Activated T-helper 2 cell treated with anti-CD3 and anti-CD28 coated beads, Interferon-gamma antibody, Interleukin-2, Interleukin-4, amounts not matched to agents 10 μg/mL and 5 μg/mL and 100 μg/mL, durations not matched to agents 14 hours and 24 hours and 36 hours (primary cell): ENCODE measurements at places on chromosomes 12 and 14.

DNA sequence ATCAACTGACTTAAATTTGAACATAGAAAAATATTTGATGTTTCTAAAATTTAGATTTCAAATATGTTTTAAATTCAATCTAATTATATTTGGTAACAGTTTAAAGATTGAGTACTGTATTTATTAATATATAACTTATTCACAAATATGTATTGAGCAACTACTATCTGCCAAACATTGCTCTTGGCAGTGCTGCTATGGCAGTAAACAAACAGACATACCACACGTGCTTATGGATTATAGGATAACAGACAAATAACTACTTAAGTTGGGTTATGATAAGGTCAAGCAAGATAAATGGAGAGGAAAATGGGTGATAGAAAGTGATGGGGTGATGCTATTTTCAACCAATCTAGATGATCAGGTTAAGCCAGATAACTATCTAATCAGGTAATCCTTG lies 538.1 kb downstream of the C12orf50 start:
- no peaks in the 10 kb centered on the region for H3K4me1 ChIP-seq
- no peaks in the 10 kb centered on the region for H3K27me3 ChIP-seq
- no peak for DNase-seq
- no peak overlapping the region for H3K27ac ChIP-seq

DNA sequence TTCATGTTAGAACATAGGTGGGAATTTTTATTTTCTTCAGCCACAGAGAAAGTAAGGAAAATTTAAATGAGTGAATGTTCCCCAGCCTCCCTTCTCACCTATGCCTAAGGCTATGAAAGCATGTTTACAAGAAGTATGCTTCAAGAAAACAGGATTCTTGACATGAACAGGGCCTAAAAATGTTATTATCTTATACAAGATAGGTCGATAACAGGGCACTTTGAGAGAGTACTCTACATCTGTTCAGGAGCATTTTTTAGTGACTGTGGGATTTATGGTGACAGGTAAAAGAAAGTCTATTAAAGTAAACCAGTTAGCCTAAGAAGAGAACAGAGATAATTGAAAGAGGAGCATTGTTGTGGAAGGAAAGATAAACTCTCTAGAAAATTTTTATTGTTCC lies 222.9 kb upstream of the DAAM1 start:
- no peak overlapping the region for H3K27ac ChIP-seq
- H3K27me3 ChIP-seq: no peaks in the 10 kb centered on the region
- H3K36me3 ChIP-seq: no peaks in the 10 kb centered on the region
- DNase-seq: no peak
- no peaks in the 10 kb centered on the region for H3K4me1 ChIP-seq
- no peak overlapping the region for H3K4me3 ChIP-seq

GRCh38 chr14:76261371-76261811 lies 109.7 kb downstream of the GPATCH2L start:
- H3K4me1 ChIP-seq: no peaks in the 10 kb centered on the region
- no peak overlapping the region for H3K4me3 ChIP-seq
- H3K27me3 ChIP-seq: no peaks in the 10 kb centered on the region

GRCh38 chr12:89825591-89826449 lies 117.2 kb upstream of the ATP2B1 start:
- H3K36me3 ChIP-seq: no peaks in the 10 kb centered on the region
- no peak overlapping the region for H3K27ac ChIP-seq

GRCh38 chr14:37253905-37254304 lies 56.2 kb downstream of the MIPOL1 start:
- H3K27ac ChIP-seq: no peak overlapping the region
- no peaks in the 10 kb centered on the region for H3K27me3 ChIP-seq
- H3K4me3 ChIP-seq: no peak overlapping the region
- DNase-seq: no peak
- H3K4me1 ChIP-seq: no peaks in the 10 kb centered on the region

GRCh38 chr12:46406352-46407027 lies 33.9 kb upstream of the SLC38A2 start:
- DNase-seq: no peak
- H3K27me3 ChIP-seq: no peaks in the 10 kb centered on the region
- H3K27ac ChIP-seq: no peak overlapping the region

- no peak for DNase-seq
- peaks cover 50% of the 10 kb centered on the region for H3K27me3 ChIP-seq
- peaks cover 26% of the 10 kb centered on the region for H3K4me1 ChIP-seq
Observed at GRCh38 chr12:122882908-122883558, 12.9 kb downstream of the VPS37B start.

DNA sequence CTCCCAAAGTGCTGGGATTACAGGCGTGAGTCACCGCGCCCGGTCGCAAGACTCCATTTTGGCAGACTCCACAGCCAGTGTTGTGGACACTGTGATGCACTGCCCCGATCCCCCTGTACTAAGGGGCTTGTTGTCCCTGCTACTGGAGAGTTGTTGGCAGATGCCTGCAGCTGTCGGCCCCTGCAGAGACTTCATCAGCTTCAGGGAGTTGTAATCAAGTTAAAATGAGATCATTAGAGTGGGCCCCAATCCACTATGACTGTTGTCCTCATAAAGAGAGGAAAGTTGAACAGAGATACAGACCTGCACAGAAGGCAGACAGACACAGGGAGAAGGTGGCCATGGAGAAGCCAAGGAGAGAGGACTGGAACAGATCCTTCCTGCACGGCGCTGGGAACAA lies 23.7 kb upstream of the TUBA1A start:
- H3K27me3 ChIP-seq: peaks cover 5% of the 10 kb centered on the region
- no peak for DNase-seq
- H3K4me1 ChIP-seq: no peaks in the 10 kb centered on the region
- no peak overlapping the region for H3K27ac ChIP-seq

DNA sequence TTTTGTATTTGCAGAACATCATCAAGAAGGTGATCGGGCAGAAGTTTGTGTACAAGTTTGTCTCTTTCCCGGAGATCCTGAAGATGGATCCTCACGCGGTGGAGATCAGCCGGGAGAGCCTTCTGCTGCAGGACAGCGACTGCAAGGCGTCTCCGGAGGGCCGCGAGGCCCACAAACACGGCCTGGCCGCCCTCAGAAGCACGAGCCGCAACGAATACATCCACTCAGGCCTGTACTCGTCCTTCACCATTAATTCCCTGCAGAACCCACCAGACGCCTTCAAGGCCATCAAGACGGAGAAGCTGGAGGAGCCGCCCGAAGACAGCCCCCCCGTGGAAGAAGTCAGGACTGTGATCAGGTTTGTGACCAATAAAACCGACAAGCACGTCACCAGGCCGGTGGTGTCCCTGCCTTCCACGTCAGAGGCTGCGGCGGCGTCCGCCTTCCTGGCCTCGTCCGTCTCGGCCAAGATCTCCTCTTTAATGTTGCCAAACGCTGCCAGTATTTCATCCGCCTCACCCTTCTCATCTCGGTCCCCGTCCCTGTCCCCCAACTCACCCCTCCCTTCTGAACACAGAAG lies 52.8 kb downstream of the ELK3 start:
- H3K36me3 ChIP-seq: peaks cover 62% of the 10 kb centered on the region
- DNase-seq: no peak
- peak overlapping the region; percentile 44 for H3K27ac ChIP-seq
- H3K4me3 ChIP-seq: no peak overlapping the region
- no peaks in the 10 kb centered on the region for H3K27me3 ChIP-seq

GRCh38 chr14:58677996-58678395 lies 40.2 kb downstream of the DACT1 start:
- H3K36me3 ChIP-seq: no peaks in the 10 kb centered on the region
- H3K27ac ChIP-seq: no peak overlapping the region
- no peaks in the 10 kb centered on the region for H3K27me3 ChIP-seq

DNA sequence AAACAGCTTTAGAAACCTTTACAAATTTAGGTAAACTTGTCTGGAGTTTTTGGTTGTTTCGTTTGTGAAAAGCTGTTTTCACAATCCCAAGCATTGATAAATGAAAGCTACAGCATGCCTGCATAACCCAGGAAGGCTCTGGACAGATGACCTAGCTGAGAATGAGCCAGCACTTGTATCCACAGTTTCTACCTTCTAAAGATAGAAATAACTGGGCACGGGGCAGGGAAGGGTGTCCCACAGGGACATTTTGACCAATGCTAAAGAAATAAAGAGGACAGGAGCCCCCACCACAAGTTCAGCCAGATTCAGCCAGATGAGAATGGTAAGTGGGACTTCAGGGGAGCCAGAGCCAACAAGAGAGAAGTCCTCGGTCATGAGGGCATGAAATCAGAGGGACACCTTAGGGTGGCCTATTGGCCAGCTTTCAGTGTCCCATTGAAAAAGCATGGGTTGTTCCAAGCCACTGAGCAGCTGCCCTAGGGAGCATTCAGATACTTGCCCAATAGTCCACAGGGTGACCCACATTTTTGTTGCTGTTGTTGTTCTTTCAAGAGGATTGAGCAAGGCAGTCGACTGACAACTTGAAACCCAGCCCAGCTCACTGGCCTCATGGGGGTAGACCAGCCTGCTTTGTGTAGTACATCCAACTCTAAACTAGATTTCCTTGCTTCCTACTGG lies 140.3 kb upstream of the NUDT4 start:
- H3K36me3 ChIP-seq: no peaks in the 10 kb centered on the region
- no peaks in the 10 kb centered on the region for H3K27me3 ChIP-seq
- H3K4me1 ChIP-seq: no peaks in the 10 kb centered on the region
- H3K4me3 ChIP-seq: no peak overlapping the region
- DNase-seq: no peak
- H3K27ac ChIP-seq: no peak overlapping the region

DNA sequence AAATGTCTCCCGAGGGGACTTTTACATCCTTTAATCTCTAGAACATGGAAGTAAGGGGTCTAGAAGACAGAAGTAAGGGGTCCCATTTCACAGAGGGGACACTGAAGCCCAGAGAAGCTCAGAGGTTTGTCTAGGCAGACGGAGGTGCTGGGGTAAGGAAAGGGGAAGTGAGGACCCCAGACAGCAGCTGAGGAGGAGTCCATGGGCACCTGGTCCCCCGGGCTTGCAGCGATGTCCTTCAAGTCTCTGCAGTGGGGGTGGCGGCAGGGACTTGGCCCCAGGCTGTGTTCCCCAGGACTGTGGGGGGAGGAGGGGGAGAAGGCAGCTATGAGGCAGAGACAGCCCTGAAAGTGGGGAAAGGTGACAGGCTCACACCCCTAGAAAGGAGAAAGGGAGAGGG lies 30.7 kb downstream of the DTX1 start:
- no peak for DNase-seq
- no peaks in the 10 kb centered on the region for H3K27me3 ChIP-seq
- no peaks in the 10 kb centered on the region for H3K36me3 ChIP-seq
- peaks cover 14% of the 10 kb centered on the region for H3K4me1 ChIP-seq

DNA sequence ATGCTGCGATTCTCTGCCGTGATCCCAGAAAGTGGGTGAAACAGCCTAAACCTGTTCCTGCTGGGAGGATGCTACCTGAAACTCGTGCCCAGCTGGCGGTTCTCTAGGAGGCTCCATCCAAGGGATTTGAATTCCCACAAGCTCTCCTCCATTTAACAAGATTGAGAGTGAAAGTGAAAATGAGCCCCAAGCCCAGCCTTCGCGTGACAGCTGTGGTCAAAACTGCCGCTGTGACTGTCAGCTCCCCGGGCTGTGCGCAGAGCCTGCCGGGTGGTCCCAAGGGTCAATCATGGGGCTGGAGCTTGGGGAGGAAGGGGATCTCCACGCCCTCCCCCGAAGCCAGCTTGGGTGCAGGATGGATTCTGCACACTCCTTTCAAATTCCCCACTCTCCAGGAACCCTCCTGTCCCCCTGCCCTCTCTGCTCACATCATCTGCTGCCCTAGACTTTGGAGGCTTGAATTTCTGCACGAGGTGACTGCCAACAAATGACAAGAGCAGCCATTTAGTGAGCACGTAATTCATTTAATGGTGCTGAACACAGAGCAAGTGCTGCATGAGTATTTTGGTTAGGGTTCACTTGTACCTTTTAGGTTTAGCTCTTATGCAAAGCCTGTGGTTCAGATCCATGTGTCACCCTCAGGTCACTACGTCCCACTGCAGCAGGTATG lies 5.3 kb downstream of the ASB2 start:
- peaks cover 90% of the 10 kb centered on the region for H3K4me1 ChIP-seq
- peak overlapping the region; percentile 99 for H3K27ac ChIP-seq
- H3K4me3 ChIP-seq: peak overlapping the region; percentile 85
- DNase-seq: peak; percentile 75

GRCh38 chr14:69852531-69853321 lies 26.5 kb upstream of the SMOC1 start:
- no peak overlapping the region for H3K27ac ChIP-seq
- no peaks in the 10 kb centered on the region for H3K36me3 ChIP-seq
- no peak for DNase-seq
- H3K4me1 ChIP-seq: no peaks in the 10 kb centered on the region

- peaks cover 9% of the 10 kb centered on the region for H3K36me3 ChIP-seq
- H3K27me3 ChIP-seq: no peaks in the 10 kb centered on the region
- DNase-seq: no peak
Observed at GRCh38 chr12:116739381-116739887, 1.3 kb downstream of the RNFT2 start.

GRCh38 chr14:73248108-73248868 lies 11.0 kb downstream of the PAPLN start:
- no peak for DNase-seq
- H3K27me3 ChIP-seq: peaks cover 28% of the 10 kb centered on the region
- H3K4me3 ChIP-seq: no peak overlapping the region
- H3K36me3 ChIP-seq: no peaks in the 10 kb centered on the region
- no peak overlapping the region for H3K27ac ChIP-seq

GRCh38 chr12:39329018-39329417 lies 113.9 kb downstream of the KIF21A start:
- H3K27ac ChIP-seq: no peak overlapping the region
- no peak overlapping the region for H3K4me3 ChIP-seq
- no peaks in the 10 kb centered on the region for H3K27me3 ChIP-seq
- peaks cover 40% of the 10 kb centered on the region for H3K36me3 ChIP-seq
- peaks cover 19% of the 10 kb centered on the region for H3K4me1 ChIP-seq

DNA sequence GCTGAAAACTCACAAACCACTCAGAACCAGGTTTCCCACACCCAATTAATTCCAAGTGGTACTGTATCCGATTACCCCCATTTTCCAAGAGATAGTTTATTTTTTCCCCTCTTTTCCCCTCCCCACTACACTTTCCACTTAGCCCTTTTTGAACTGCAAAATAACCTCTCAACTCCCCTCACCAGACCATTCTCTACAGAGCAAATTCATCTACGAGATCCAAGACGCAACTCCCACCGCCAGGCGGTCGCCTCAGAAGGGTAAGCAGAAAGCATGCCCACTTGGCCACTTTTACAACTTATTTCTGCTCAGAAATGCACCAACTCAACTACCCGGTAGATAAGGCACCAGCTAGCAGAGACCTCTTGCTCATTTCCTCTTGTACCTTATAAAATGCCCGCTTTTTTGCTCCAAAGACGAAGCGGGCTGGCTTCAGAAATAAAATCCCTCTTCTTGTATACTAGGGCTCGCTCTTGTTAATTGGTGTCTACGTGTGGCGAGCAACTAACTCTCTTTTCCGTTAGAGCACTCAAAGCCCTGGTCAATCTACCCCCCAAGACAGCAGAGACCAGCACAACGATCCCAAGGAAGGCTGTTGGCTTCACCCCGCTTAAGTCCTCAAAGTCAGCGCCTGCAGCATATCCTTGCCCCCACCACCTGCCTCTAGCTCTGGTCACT lies 910 bp upstream of the SRP54 start:
- no peaks in the 10 kb centered on the region for H3K27me3 ChIP-seq
- H3K36me3 ChIP-seq: peaks cover 16% of the 10 kb centered on the region
- H3K27ac ChIP-seq: no peak overlapping the region
- peak; percentile 28 for DNase-seq
